Thyroid gland (tissue), 4 donors: ENCODE measurements at places on chromosomes 2 and 18. TPM values are rescaled to one million over a fixed set of nuclear protein-coding genes. Genes with fewer than 3 reads are reported as not detected.

Gene EVX2
- total RNA-seq, result not detected

Gene MALL
- total RNA-seq, result 22.2 TPM

- no peak for DNase-seq
- H3K36me3 ChIP-seq, result no peaks in the 10 kb centered on the region
- H3K27ac ChIP-seq, result no peak overlapping the region
- H3K4me3 ChIP-seq, result no peak overlapping the region
- no peaks in the 10 kb centered on the region for H3K27me3 ChIP-seq
These were observed 11.9 kb downstream of the MAL start for GRCh38 chr2:95037384-95037839.

Gene SERPINB10
- total RNA-seq, result not detected

DNA sequence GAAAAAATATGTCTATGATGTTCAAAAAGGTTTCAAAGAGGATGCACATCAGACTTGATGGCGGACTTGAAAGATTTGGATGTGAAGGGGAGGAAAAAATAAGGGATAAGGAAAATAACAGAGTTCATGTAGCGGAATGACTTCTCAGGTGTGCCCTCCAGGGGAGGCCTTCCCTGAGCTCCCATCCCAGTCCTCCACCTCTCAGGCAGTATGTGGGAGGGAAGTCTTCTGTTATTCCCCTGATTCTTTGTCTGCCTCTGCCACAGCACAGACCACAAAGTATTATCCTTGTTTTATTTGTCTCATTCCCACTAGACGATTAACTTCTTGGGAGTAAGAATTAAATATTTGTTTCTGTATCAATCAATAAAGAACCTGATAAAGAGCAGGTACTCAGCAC lies 17.7 kb downstream of the COL5A2 start:
- no peak overlapping the region for H3K27ac ChIP-seq
- H3K27me3 ChIP-seq, result no peaks in the 10 kb centered on the region
- H3K4me3 ChIP-seq, result no peak overlapping the region
- no peak for DNase-seq
- H3K36me3 ChIP-seq, result no peaks in the 10 kb centered on the region

GRCh38 chr2:86778957-86779356 lies 11.8 kb downstream of the CD8A start:
- H3K4me3 ChIP-seq, result no peak overlapping the region
- no peaks in the 10 kb centered on the region for H3K27me3 ChIP-seq
- DNase-seq, result no peak
- H3K4me1 ChIP-seq, result peaks cover 6% of the 10 kb centered on the region
- H3K36me3 ChIP-seq, result no peaks in the 10 kb centered on the region

Gene DYNAP
- total RNA-seq, result not detected

Gene HOXD4
- total RNA-seq, result 4.2 TPM

GRCh38 chr2:85111819-85112281 lies 21.3 kb upstream of the TCF7L1 start:
- H3K36me3 ChIP-seq, result no peaks in the 10 kb centered on the region
- no peaks in the 10 kb centered on the region for H3K27me3 ChIP-seq
- H3K27ac ChIP-seq, result no peak overlapping the region
- H3K4me1 ChIP-seq, result no peaks in the 10 kb centered on the region
- no peak overlapping the region for H3K4me3 ChIP-seq
